ENCODE measurements at places on chromosomes 13 and 19.
A peak's percentile ranks its signal among the peaks of the same experiment; 100 is the strongest.

GRCh38 chr19:18743784-18744418 lies 47.2 kb downstream of the COMP start:
- no peak for DNase-seq

DNA sequence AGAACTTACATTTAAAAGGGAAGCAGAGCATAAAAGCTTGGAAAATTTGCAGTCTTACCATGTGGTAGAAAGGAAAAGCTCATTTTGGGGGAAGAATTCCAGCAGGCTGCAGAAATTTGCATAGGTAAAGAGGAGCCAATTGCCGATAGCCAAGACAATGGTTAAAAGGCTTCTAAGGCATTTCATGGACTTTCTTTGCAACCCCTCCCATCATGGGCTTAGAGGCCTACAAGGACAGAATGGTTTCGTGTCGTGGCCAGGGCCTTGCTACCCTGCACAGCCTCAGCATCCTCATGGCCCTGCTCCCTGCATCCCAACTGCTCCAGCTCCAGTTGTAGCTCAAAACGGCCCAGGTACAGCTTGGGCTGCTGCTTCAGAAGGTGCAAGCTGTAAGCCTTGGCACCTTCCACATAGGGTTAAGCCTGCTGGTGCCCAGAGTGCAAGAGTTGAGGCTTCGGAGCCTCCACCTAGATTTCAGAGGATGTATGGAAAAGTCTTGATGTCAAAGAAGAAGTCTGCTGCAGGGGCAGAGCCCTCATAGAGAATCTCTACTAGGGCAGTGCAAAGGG lies 420.3 kb downstream of the PCDH17 start:
- no peak for DNase-seq

DNA sequence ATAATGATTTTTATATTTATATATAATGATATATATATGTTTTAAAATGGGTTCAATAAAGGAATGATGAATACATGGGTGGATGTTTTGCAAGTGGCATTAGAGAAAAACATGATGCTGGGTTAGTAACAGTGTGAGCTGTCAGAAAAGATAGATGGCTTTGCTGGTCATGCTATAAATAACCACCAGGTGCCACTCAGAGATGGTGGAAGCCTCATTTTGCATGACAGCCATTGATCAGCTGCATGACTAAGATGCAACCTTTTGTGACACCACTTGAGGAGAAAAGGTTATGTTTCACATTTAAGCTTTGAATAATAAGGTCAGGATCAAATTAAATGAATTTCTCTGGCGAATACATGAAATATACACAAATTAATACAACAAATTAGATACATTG lies 737.7 kb downstream of the PCDH9 start:
- no peak for DNase-seq

- DNase-seq = no peak
Measured at GRCh38 chr19:34274284-34274826, 20.0 kb downstream of the GARRE1 start.

GRCh38 chr13:20127562-20128458 lies 33.0 kb downstream of the GJA3 start:
- peak; percentile 52 for DNase-seq
